ENCODE measurements at places on chromosomes 6 and 20.

- DNase-seq: no peak
Observed at GRCh38 chr6:44560458-44561059, 173.1 kb downstream of the CDC5L start.

GRCh38 chr20:15296422-15296821 lies 959.0 kb upstream of the FLRT3 start:
- no peak for DNase-seq

GRCh38 chr20:1346315-1346969 lies 17.5 kb upstream of the SDCBP2 start:
- DNase-seq: no peak

DNA sequence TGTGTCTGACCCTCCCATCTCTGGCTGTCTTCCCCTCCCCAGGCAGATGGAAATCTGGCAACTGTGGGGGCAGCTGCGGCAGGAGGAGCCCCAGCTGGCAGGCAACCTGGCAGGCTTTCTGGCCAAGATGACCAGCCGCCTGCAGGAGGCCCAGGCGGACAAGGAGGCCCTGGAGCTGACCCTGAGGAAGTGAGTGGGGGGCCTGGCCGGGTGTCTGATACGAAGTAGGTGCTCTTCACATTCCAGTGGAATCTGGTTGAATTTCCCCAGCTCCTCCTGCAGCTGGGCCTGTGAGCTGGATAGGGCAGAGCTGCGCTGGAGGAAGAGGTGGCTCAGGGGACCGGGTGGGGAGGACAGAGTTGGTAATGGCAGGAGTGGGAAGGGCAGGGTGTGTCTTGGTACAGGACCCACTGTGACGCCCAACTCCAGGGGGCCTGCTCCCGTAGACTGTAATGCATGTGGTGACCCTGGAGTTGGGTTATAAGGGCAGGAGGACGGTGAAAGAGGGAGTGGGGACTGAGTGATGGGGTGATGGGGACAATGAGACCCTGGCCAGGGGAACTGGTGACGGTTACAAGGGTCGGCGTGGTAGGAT lies 19.7 kb downstream of the RAB44 start:
- DNase-seq: no peak

- DNase-seq: no peak
Observed at GRCh38 chr6:134503585-134504281, 185.8 kb upstream of the SGK1 start.

- DNase-seq: no peak
Observed at GRCh38 chr20:19807191-19807945, 49.3 kb downstream of the RIN2 start.

DNA sequence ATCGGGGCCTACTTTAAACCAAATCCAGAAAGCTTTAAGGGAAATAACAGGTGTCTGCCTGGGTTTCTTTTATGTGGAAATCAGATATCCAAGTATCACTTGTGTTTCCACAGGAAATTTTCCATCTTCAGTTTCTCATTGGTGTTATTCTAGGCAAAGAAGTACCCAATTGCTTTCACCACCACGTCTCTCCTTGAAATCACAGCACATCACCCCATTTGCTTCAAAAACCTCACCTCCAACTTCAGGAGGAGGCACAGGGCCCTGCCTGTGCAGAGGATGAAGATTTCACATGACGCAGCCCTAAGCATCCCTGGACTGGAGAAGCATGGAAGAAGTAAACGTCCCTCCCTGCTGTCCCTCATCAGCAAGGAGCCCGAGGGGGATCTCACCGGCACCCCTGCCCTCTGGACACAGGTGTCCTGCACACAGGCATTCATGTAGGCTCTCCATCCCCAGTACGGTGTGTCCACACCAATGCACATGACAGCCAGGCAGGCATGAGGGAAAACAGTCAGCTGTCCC lies 182.3 kb downstream of the TBXT start:
- no peak for DNase-seq

DNA sequence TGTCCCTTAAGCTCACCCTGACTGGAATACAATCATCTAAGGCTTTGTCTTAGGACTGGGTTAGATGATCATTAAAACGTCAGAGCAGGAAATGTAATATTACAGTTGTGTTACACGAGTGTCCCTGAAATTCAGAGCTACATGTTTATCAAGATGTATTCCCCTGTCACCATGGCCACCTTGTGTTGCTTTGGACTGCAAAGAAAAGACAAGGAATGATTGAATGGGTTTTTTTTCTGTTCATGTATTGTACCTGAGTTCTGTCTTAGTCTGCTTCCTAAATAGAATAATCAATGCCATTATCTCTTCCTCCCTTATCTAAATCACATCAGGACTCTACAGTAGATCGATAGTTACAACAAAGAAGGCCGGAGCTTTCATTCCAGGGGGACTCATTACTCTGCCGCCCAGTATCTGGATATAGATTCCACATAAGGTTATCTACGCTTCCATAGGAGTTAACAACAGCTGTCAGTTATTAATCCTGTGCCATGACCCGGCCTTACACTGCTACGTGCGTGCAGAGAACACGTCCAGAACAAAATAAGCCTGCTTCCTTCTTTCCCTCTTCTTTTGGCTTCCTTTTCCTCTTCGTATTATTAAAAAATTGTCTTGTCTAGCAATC lies 274.1 kb upstream of the SASH1 start:
- DNase-seq: no peak

GRCh38 chr6:148770408-148771211 lies 23.8 kb downstream of the UST start:
- no peak for DNase-seq

DNA sequence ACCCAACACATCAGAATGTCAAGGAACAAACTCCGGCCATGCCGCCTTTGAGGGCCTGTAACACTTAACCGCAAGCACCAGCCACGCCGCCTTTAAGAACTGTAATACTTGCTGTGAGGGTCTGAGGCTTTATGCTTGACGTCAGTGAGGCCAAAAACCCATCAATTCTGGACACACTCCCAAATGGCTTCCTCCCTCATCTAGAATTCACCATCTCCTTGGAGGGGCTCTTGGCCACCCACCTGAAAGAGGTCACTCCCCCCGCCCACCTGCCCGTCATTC lies 10.4 kb upstream of the PXDC1 start:
- no peak for DNase-seq

DNA sequence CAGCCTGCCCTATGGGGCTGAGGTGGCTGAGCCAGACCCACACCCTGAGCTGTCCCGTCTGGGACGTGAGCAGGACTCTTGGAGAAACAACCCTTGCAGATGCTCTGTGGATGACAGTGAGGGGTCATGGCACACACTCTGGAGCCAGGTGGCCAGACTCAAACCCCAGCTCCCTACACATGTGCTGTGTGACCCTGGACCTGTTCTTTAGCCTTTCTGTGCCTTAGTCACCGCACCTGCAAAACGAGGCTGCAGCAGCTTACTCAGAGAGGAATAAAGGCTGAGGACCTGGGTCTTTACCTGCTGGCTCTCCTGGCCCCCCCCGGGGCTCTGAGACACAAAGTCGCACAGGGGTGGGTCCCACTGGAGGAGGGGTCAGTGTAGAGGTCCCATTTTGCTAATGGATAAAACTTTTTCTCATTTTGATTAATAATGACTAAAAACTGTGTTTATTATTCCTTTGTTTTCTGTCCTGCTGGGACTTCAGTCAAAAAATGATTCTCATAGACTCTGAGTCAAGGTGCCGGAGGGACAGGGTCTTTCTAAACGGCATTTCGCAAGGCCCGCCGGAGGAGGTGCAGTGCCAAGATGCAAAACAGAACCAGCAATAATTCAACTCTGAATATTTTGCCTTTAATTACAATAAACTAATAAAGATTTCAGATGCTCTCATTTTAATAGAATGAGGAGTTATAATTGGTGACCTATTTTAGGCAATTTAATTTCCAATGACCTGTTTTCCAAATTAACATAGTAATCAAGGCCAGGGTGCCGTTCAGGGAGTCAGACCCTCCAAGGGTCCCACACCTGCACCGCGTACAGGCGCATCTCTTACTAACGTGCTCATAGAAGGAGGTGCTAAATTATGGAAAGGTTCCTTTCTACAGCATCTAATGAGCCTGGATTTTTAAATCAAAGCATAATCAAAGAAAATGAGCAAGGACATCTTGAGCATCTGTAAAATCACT lies 62.4 kb downstream of the YTHDF1 start:
- DNase-seq: no peak

- DNase-seq: no peak
Observed at GRCh38 chr6:32759669-32760068, 3.7 kb downstream of the HLA-DQB2 start.

DNA sequence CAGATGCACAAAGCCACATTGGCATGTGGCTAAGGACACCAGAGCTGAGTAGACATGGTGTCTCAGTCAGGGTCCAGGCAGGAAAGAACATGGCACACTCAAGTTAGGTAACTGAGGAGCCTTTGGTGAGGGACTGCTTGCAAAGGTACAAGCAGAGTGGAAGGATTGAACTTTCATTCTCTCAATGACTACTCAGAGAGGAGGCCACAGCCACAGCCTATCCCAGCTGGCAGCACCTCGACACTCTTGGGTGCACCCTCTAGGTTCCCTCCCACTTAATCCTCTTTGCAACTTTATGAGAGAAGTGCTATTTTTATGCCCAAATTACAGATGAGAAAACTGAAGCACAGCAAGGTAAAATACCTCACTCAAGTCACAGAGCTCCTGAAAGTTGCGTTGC lies 73.4 kb downstream of the ISM1 start:
- DNase-seq: no peak

DNA sequence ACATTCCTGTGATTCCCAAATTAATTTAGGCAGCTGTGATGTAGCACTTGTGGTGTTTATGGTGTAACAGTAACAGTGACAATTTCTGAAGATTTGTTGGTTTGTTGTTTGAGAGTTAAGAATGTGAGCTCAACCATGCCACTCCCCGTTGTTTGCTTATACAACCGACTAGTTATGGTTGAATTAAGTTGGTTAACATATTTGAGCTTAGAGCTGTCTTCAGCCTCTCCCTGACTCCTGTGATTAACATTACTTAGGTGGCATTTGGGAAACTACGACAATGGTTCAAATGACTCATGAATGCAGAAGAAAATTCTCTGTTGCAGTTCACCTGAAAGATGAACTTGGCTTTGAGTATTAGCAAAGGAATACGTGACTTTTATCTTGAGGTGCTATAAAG lies 35.9 kb upstream of the PRL start:
- DNase-seq: no peak

DNA sequence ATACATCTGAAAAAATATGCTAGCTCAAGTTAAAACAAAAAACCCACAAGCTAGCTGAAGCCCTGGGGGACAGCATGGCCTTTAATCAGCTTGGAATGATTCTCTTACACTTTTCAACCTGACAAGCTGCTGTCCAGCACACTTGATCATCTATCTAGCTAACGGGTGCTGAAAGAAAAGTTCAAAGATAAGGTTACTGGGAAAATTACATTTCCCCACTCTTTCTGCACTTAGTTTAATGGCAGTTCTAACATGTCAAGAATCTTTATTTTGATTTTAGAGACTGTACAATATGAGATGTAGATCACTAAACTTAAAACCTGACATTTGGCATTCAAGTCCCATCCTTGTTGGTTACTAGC lies 53.4 kb downstream of the STK4 start:
- no peak for DNase-seq

- no peak for DNase-seq
Observed at GRCh38 chr6:2387445-2387844, 142.0 kb upstream of the GMDS start.

DNA sequence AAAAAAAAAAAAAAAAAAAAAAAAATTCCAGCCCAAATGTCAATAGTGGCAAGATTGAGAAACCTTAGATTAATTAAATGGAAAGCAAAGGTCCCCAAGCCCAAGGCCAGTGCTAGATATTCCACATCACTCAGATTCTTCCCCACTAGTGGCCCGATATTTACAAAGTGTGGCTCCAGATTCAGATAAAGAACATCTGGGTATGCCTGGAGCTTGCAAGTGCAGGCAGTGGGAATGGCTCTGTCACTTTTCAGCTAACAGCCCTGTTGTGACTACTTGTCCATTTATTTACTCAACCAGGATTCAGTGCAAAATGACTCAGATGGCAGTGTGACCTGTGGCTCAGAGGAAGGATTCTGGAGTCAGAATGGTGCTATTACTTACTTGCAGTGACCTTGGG lies 8.2 kb upstream of the KCNB1 start:
- DNase-seq: no peak

DNA sequence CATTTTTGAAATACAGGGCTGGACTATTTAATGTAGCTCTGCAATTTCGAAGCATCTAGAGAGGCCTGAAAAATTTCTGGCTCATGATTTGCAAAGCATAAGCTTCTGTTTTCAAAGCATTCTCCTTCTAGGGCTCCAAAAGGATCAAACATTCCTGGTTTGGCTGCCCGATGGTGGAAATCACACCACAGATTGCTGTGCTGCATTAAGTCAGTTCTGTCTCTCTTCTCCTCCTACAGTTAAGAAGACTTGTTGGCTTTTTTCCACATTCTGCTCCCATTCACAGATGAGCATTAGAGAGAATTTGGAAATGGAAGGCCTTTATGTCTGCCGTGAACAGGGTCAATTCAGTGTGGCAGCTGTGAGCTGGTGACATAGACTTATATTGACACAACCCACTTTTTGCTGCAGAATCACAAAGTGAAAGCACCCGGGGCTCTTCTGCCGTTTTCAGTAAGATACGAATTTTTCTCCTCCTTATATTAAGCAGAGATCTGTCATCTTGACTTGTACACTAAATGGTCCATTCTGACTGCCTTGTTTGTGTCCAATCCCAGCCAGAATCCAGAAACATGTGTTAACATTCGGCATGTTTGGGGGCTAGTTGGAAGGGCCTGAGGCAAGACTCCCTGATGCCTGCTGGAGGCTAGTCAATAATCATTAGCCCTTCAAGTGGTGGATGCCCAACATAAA lies 330.8 kb upstream of the DEFB112 start:
- no peak for DNase-seq

DNA sequence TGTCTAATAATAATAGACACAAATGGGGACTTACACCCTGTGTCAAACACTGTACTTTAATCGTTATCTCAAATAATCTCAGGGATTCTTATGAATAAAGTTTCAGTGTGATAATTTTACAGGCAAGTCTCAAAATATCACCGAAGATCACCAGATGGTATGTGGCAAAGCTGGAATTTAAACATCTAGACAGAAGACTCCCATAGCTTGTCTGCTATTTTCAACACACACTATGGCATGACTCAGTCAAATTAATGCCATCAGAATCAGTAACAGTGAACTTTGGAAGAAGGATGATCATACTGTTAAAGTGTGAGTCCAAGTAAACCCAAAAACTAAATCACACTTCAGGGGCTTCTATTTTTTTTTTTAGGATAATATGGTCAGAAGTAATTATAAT lies 867.6 kb upstream of the FLRT3 start:
- DNase-seq: no peak

DNA sequence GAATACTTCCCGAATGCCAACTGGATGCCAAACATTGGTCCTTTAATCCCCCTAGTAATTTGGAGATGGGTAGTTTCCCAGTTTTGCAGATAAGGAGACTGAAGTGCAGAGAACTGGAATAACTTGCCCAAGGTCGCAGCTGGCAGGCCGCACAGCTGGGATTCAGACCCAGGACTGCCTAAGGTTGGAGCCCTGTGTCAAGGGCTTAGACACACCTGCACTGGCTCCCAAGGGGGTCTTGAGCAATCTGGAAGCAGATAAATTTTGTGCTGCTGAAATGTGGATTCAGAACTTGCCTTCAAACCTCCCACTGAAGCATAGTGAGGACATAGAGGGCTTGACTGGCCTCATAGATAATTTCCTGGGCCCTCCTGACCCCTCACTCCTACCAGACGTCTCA lies 30.5 kb downstream of the FOXP4 start:
- DNase-seq: no peak

- DNase-seq: no peak
Observed at GRCh38 chr6:116389357-116389756, 18.6 kb downstream of the DSE start.

- no peak for DNase-seq
Observed at GRCh38 chr20:53847139-53847836, 223.1 kb downstream of the BCAS1 start.

GRCh38 chr20:11850901-11851300 lies 66.8 kb upstream of the BTBD3 start:
- no peak for DNase-seq
